Right cardiac atrium (tissue), 5 donors: ENCODE measurements at places on chromosomes 5 and 9. TPM values are rescaled to one million over a fixed set of nuclear protein-coding genes. Genes with fewer than 3 reads are reported as not detected.
A peak's percentile ranks its signal among the peaks of the same experiment; 100 is the strongest.

DNA sequence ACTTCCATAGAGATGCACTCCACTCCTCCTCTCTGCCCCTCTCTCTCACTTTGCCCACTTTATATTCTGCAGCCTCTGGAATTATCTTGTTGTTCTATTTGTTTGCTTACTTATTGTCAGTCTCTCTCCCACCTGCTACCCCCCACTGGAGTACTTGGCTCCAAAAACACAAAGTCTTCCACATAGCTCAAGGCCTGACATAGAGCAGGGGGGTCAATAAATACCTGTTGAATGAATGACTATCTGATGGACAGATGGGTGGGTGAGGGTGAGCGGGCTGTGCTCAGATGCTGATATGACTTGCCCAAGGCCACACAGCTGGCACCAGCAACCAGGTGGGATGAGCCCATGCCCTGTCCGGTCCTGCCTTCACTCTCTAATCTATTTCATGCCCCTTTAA, 13.4 kb upstream of the UNC5A start:
- DNase-seq = no peak

FOXD4L6 gene
- not detected for total RNA-seq

DNA sequence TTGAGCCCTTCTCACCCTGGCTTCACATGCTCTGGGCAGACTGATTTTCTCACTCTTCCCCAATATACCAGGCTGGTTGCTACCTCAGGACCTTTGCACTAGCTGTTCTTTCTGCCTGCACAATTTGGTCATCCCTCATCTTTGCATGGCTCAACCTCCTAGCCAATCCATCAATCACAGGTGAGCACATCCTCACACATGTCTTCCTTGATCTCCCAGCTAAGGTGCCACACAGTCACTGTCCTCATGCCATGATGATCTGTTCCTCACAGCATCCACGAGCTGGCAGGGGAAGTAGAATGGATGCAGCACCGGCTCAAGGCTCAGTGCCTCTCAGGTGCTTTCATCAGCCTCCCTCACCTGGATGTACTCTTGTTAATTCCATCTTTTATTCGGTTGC, 30.6 kb upstream of the S1PR3 start:
- DNase-seq = no peak

PLEKHG4B gene
- total RNA-seq = not detected

PDE6A gene
- total RNA-seq = not detected

ADAMTSL1 gene
- total RNA-seq = 5.0 TPM

DNA sequence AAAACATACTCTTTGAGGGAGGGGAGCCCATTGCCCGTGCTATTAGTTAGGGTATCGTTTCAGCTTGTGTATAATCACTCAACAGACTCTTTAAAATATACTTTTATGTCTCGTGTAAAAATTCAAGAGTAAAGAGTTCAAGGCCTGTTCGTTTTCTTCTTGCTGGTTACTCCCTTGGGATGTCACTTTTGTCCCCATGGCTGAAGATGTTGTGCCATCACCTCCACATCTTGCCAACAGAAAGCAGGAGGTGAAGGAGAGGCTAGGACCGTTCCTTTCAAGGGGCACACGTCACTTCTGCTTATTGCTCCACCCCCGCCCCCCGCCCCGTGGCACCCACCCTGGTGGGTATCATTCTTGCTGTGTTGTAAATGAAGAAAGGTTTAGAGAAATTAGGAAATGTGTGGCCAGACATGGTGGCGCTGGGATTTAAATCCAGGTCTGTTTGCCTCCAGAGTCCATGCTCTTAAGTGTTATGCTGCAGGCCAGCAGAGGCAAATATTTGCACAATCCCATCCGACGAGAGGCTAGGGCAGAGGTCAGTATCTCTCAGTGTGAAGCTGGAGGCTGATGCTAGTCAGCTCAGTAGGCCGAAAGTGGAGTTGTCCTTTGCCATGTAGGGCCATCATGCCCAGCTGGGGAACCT, 3.0 kb downstream of the MLANA start:
- no peak for DNase-seq

DNA sequence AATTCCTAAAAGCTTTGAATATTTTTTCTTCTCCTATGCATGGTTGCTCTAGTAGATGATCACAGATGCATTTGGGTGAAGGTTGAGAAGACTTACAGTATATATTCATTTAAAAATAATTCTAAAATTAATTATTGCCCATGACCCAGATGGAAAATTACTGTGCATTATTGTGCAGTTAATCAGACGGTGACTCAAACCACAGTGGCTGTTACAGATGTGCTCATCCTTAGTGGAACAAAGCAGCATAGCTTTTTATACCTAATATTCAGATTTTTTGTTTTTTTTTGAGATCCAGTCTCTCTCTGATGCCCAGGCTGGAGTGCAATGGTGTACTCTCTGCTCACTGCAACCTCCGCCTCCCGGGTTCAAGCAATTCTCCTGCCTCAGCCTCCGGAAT, 10.7 kb downstream of the OR2V1 start:
- DNase-seq = no peak

GRCh38 chr9:137198902-137199283, 1.6 kb downstream of the TPRN start:
- DNase-seq = no peak

LCN10 gene
- 14.1 TPM for total RNA-seq

GRCh38 chr9:116809656-116810055, 122.6 kb downstream of the TRIM32 start:
- DNase-seq = no peak

GRCh38 chr9:104927216-104927911, 591 bp downstream of the ABCA1 start:
- DNase-seq = peak; percentile 31

DNA sequence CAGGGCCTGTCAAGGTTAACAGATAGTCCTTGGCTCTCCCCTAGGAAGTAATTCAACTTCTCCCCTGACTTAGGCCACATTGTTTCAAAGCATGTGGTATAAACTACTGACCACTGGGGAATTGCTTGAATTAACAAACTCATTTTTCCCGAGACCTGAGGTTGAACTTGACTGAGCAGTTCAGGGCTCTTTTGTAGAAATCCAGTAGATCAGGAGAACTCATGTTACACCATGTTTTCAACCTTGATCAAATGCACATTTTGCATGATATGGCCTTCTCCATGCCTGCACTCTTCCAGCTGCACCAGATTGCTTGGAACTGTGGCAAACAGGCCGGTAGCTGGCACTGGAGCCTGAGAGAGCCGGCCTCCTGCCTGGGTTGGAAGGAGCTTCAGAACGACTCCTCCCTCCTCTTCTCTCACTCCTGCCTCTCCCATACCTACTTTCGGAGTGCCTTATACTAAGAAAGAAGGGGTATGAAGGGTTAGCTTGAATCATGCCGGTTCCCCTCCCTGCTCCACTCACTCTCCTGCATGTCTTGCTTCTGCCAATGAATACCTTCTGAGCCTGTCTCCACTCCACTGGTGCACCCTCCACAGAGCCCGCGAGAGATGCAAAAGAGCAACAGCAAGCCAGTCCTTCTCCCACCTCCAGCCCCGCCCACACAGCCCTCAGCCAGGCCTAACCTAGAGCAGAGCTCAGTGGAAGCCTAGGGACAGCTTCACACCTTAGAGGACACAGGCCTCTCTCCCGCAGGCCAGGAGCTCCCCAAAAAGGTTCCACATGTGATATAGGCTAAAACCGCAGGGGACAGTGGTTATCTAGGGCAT, 159.4 kb downstream of the MACROH2A1 start:
- DNase-seq = no peak

GRCh38 chr9:4086119-4087090, 213.5 kb downstream of the GLIS3 start:
- peak; percentile 18 for DNase-seq

DNA sequence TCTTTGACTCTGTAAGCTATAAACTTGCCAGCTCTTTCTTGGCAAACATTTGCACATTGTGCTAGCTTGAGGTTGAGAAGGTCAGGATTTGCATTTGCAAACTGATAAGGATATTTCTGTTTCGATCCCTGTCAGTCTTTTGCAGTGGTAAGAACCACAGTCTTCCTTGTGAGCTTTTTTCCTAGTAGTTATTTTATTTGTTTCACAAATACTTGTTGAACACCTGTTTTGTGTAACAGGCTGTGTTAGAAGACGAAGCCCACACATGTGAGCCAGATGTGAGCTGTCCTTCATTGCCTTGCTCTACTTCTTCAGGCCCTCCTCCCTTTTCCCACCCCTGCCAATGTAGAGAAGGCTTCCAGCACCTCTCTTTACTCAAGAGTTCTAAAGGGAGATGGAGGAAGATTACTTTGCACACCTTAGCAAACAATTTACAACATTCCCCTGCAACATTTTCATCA, 327.0 kb upstream of the KLF4 start:
- DNase-seq = no peak

- no peak for DNase-seq
Observed at GRCh38 chr9:99118782-99119466, 14.0 kb downstream of the TGFBR1 start.

- no peak for DNase-seq
Observed at GRCh38 chr5:32612134-32612888, 27.0 kb downstream of the SUB1 start.

- DNase-seq = peak; percentile 85
Observed at GRCh38 chr5:143023411-143024096, 253.4 kb downstream of the ARHGAP26 start.

ZDHHC11 gene
- total RNA-seq = 19.3 TPM

DNA sequence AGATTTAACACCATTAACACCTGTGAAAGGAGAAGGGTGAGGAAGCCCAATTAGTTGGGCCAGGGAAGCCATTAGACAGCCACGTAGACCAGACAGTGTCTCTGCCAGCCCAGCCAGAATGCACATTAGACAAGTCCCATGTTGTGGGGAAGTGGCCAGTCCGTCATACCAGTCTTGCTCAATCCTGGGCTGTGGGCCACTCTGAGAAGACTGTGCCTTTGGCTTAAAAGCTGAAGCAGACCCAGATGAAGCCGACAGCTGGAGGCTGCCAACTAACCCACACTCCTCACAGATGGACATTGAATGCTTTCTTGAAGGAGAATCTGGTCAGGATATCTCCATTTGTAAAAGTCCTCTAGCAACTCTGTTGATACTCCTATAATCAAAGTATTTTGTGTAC, 128.5 kb downstream of the CHSY3 start:
- DNase-seq = peak; percentile 50

DNA sequence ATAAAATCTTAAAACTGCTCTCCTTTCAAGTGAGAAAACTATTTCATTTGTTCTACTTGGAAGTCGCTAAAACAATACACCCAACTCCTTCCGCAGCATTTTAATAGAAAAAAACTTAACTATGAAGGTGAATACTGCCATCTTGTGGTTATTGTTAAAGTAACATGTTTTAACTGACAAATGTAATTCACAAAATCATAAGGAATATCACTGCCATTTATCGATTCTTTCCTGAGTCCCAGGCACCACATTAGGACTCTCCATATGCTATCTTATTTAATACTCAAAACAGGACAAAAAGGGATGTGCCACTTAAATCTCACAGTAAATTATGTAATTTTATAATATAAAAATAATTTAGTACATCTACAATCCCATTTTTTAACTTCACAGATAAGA, 130.5 kb upstream of the ITGA1 start:
- DNase-seq = no peak

GRCh38 chr9:77830618-77831285, 182.6 kb upstream of the GNA14 start:
- no peak for DNase-seq

GRCh38 chr5:168266016-168266415, 25.4 kb upstream of the WWC1 start:
- DNase-seq = no peak

- DNase-seq = no peak
Observed at GRCh38 chr9:79352322-79352721, 219.4 kb upstream of the TLE4 start.

NPR3 gene
- total RNA-seq = 62.3 TPM

- DNase-seq = no peak
Observed at GRCh38 chr9:136359774-136360718, 3.5 kb downstream of the DNLZ start.

- DNase-seq = no peak
Observed at GRCh38 chr5:125683669-125684068, 739.5 kb upstream of the GRAMD2B start.

- DNase-seq = no peak
Observed at GRCh38 chr5:2699686-2700085, 51.8 kb downstream of the IRX2 start.

GRCh38 chr9:96609732-96610131, 9.9 kb downstream of the CDC14B start:
- DNase-seq = no peak

SEMA5A gene
- 26.6 TPM for total RNA-seq

DNA sequence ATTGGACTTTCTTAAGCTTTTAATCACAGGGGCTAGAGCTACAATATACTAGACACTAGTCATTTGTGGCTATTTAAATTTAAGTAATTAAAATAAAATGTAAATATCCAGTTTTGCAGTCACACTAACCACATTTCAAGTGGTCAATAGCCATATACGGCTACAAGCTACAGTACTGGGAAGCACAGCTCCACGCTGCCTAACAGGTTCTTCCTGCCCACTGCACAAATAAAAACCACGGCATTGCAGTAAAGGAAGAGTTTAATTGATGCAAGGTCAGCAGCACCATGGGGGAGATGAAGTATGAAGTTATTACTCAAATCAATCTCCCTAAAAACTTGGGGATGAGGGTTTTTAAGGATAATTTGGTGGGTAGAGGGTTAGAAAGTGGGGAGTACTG, 134.1 kb downstream of the LURAP1L start:
- no peak for DNase-seq

DNA sequence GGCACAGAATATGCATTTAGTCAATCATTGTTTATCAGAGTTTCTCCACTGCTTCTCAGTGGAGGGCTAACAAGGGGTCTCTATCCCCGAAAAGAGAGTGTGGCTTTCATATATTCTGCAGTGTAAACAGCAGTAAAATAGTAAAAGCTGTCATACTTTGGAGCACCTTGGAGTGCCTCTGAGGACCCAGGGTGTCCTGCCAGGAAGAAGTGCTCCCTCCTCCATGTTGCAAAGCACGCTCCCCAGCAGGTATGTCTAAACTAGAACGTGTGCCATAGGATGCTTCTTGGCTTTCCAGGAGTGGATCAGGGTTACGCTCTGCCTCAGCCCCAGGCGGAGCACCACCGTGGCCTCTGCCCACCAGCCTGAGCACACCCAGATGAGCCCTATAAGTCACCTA, 8.5 kb upstream of the TJP2 start:
- DNase-seq = no peak

MARVELD2 gene
- total RNA-seq = 1.3 TPM

DNA sequence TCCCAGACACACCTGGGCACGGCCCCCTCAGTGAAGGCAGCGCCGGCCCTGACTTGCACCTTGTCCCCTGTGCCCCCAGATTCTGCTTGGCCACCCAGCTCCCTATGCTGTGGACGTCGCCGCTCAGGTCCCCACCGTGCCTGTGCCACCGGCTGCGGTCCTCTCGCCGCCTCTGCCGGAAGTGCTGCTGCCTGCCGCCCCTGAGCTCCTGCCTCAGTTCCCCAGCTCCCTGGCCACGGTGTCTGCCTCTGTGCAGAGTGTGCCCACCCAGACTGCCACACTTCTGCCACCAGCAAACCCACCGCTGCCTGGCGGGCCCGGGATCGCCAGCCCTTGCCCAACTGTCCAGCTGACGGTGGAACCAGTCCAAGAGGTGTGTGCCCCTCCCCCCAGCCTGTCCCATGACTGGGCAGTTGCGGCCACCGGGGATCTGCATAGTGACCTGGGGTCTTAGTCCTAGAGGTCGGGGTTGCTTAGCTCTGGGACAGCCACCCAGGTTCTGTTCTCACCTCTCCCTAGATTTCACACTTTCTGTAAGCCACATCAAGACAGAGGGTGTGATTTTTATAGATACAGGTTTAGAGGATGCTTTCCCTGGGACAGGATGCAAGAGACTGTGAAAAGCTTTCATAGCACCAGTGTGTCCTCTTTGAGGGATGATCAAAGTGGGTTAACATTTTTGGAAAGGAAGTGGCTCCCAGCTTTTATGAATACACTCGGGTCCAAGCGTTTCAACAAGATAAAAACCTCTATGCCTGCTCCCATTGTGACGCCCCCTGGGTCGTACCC, 78.0 kb downstream of the WNK2 start:
- peak; percentile 57 for DNase-seq

- no peak for DNase-seq
Observed at GRCh38 chr5:73682176-73682575, 56.2 kb downstream of the ARHGEF28 start.
